CD8-positive, alpha-beta memory T cell (primary cell): ENCODE measurements at places on chromosomes 3 and 15.

DNA sequence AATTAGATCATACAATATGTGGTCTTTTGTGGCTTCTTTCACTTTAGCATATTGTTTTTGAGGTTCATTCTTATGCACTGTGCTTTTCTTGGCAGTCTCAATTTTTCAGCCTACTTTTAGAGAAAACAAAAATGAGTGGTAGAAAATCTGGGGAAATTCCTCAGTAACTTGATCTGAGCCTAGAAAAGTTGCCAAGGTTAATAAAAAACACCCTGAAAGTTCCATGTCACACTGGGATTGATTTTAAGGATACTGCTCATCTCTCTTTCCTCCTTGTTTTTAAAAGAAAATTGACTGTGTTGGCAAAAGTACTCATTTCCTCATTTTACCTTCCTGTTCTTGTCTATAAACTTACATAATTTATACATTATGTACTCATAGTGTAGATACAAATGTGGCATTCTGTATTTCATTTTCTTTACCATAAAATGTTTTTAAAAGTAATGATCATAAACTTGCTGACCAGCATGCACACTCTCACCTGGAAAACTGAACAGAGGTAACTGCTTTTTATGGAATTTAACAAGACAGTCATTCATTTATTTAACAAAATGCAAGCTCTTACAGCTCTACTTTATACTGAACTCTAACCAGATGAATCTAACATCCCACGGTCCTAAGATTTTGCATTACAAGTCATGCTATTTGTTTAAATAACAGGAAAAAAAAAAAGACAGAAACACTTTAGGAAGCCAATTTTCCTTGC is 28.6 kb upstream of the SH3BP5 start:
- no peak for DNase-seq

DNA sequence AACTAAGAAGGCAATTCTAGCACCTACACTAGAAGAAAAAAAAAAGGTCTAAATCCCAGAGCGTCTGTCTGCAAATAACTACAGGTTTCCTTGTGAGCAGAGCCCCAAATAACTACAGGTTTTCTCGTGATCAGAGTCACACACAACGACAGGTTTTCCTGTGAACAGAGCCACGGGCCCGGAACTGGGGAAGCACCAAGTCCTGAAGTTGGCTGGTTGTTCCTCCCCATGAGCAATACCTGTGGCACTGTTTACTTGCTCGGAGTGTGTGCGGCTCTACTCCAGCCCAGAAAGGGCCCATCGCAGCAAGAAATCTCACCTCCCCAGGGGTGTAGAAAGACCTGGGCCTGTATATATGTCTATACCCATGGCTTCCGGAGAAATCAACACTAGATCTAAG is 644 bp upstream of the MASP1 start:
- no peak for DNase-seq

GRCh38 chr3:62151591-62151990 is 221.8 kb downstream of the FEZF2 start:
- no peak for DNase-seq

DNA sequence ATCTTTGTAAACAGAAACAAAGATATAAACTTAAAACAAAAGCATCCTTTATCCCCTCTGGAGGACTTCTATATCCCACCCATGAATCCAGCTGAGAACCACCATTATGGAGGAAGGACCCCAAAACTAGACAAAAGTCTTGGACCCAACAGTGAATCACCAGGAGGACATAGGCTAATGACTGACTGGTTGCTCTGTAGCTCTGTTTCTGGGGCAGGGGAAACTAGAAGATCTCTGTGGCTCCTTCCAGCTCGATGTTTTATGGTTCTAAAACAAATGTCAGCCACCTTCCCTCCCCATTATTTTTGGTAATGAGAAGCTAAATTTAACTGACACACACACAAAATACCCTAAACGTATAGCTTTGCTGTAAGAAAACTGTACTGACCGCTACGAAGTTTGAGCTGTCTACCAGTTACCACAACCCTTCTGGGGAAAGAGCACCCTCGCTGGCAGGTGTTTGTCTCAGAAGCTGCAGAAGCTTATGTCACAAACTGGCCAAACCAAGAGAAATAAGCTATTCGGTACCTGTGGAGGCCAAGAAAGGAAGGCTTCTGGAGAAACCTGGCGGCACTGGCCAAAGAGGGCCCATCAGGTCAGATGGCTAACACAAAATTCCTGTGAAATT is 36.4 kb downstream of the MB21D2 start:
- DNase-seq, result no peak

DNA sequence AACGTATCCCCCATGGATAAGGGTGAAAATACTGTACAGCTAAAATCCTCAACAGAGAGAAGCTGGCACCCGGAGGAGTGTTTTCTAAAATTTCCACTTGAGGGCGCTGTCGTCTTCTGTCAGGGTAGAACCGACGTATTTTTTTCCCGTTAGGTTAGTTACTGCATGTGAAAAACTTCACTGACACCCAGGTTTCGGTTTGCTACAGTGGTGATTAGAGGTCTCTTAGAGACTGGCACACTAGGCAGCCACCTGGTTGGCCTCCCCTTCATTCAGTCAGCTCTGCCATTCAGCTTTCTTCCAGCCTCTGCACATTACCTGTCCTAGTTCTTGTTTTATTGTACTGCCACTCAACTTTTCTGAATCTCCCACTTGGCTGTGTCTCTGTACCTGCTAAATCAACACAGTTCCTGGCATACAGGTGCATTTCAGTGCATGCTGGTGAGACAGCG is 18.4 kb downstream of the CCK start:
- DNase-seq, result peak; percentile 16

DNA sequence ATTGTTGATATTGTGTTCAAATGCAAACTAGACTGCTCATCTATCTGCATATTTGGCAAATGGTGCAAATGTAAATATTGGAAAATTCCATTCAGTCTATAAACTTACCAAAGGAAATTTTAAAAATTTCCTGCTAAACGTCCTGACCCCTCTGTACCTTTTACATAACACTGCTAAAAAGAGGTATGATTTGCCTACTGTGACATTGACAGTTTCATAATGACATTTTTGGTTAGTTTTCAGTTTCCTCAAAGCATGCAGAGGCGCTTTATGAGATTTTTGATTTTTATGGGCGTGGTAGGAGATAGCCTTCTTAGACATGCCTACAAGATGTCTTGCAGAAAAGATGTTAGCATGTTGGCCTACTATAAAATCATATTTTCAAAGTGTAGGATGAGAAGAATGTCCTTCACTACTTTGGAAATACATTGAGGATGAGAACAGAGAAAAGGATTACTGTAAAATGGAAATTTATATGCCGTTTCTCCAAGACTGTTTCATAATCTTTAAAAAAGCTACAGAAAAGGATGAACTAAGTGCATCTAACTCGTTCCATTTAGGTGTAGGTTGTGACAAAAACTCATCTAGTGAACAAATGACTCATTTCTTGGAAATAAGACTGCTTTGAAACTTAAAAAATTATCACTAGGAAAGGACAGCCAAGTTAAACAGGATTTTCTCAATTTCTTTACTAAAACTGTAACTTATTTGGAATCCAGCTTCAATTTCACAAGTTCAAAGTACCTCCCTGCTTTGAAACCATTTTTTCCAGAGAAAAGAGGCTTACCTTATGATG is 14.5 kb upstream of the ISLR start:
- DNase-seq, result no peak

GRCh38 chr15:80780416-80781221 is 1.4 kb downstream of the CEMIP start:
- DNase-seq, result no peak

GRCh38 chr3:42084586-42084985 is 6.6 kb upstream of the TRAK1 start:
- no peak for DNase-seq

DNA sequence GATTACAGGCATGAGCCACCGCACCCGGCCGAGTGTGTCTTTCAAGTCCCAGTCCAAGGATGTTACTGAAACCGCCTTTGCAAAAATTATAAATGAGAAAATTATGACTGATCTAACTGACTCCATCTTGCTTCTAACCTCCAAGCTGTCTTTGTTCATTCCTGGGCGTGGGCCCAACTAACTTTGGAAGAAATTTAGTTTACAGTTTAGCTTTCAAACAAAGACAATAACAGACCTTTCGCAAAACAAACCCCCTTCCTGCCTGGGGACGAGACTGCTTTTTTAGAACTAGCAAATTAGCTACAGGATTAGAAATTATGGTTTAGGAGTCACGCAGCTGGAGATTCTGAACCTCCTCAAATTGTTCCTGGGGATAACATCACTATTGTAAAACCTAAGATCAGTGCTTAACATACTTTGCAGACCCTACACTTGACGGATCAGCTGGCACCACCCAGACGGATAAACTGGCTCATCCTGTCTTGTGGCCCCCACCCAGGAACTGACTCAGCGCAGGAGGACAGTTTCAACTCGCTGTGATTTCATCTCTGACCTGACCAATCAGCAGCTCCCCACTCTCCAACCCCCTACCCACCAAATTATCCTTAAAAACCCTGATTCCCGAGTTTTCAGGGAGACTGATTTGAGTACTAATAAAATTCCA is 23.8 kb downstream of the NANOGP8 start:
- no peak for DNase-seq

DNA sequence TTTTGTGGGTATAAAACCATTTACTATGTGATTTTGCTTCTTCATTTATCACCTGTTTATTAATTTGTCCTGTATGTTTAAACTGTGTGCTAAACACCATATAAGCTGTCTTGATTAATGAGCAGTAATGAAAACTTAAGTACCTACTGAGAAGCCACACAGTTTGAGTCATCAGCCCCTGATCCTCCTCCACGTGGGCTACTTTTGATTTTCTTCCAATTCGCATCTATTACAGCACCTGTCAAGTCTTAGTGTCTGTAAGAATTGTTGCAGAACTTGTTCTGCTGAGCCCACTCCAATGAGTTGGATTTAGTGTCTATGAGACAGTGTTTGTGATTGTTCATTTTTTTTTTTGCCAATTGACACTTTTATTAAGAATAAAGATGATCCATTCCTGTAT is 16.8 kb downstream of the EPHA6 start:
- no peak for DNase-seq

DNA sequence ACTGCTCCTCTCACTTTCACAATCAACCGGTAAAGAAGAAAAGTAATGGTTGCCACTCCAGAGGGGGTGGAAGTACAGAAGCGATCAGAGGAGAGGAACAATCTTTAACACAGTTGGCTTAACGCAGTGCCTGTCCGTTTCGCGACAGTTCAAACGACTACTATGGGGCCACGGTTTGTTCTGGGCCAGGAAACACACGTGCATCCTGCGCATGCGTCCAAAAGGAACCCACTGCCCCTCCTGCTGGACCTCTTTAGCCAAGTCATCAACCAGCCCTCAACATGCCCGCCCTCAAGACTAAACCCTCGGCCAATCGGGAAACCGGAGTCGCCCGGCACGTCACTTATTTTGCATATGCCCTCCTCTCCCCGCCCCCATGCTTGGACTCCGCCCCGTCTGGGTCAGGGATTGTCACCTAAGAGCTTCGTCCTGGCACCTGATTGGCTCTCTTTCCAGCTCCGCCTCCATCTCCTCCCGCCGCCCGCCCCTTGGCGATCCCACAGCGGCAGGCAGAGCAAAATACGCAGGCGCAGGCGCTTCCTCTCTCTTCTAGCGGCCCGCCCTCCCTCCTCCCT is 345 bp upstream of the CDV3 start:
- DNase-seq, result peak; percentile 100

GRCh38 chr3:151816091-151816604 is 2.2 kb downstream of the AADAC start:
- no peak for DNase-seq

DNA sequence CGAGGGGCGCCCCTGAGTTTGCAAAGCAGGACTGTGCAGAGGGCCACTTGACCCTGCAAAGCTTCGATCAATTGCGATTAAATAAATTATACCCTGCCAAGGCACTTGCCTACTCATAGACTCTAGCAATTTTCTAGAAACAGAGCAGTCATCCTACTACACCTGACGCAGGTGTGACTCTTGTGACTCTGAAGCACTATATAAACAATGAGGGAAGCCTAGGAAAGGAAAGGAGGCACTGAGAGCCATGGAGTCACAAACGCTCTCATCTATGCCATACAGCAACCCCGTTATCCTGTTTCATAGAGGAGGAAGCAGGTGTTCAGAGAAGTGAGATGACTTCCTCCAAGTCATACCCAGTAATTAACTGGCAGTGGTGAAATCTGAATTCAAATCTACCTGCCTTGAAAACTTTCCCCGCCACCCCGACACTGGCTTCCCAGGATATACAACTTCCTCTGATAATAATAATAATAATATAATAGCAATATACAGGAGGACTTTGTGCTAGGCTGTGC is 14.4 kb downstream of the ARHGEF3 start:
- no peak for DNase-seq

- no peak for DNase-seq
Observed at GRCh38 chr15:63077952-63078351, 35.4 kb downstream of the TPM1 start.

DNA sequence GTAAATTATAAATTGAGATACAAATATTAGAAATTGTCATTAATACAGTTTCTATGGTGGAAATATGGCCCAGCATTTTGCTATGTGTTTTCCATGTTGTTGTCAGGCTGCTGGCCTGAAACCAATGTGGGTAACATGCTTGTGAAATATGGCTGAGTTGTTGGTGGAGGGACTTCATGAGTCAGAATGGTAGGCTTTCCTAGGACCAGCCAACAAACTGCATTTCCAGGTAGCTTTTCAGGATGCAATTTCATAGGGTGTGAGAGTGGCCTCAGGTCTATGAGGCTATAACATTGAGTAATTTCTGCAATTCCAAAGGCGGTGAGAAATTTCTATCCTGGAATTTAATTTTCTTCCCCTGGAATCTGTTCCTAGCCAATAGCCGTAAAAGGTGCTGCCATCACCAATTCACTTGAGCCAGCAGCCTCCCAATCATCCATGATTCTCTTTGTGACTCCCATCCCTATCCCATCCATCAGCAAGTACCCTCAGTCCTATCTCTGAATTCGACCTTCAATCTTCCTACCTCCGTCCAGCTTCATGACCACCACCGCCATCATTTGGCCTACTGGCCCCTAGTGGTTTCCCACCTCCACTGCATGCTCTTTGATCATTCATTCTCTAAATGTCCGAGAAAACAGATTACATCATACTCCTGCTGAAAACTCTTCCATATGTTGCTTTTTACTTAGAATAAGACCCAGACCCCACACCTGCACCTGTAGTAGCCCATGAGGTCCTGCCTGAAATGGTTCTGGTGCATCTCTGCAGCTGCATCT is 276.6 kb upstream of the CFAP20DC start:
- DNase-seq, result no peak

- no peak for DNase-seq
Observed at GRCh38 chr3:129829640-129830039, 63.9 kb downstream of the TMCC1 start.

DNA sequence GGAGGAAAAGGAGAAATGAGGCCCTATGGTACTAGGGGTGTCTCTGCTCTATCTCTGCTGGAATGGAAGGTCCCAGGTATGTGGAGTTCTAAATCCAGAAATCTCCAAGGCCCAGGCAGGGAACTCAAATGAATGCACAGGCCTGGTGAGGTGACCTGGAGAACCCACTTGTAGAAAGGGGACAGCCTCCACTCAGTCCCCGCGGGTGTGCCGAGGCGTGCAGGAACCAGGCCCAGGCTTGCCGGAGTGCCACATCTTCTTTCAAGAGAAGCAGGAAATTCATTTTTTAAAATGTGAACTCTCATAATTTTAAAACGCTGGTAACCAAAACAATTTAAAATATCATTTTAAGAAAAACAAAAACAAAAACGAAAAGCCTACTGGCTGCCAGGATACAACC is 32.2 kb upstream of the ADCY5 start:
- DNase-seq, result no peak
